Non-pigmented ciliary epithelial cell (primary cell): ENCODE measurements at places on chromosomes 2 and 18.

DNA sequence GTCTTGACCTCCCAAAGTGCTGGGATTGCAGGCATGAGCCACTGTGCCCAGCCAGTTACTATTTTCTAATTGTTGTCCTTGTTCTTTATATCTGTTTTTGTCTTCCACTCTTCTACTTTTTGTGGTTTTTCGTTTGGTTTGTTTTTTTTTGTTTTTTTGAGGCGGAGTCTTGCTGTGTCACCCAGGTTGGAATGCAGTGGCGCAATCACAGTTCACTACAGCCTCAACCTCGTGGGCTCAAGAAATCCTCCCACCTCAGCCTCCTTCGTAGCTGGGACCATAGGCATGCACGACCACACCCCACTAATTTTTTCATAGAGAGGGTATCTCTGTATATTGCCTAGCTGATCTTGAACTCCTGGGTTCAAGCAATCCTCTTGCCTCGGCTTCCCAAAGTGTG is 100.7 kb downstream of the EHBP1 start:
- no peak for DNase-seq

DNA sequence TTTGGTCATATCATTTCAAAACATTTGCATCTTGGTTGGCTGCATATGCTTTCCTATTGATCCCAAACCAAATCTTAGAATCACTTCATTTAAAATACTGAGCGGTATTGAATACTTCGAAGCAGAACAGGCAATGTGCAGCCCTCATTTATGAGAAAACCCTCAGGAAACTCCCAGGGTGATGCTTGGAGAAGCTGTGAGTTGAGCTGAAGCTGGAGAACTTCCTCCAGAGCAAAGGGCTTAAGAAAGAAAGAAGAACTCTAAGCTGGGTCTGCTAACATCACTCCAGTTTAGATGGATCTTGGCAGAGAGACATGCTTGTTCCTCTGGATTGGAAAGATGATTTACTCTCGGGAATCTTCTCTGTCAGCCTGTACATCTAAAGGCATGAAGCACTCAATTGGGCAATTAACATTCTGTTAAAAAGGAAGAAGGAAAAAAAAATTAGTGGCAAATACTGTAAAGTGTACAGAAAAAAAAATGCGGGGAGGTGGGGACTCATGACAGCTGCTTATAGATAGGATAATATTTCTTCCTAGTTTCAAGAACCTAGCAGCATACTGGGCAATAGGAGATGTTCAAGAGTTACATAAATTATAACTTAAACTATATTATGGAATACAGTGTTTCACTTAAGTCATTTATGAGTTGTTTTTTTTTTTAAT is 49.5 kb downstream of the ATIC start:
- no peak for DNase-seq

GRCh38 chr2:15275346-15275745 is 285.8 kb downstream of the NBAS start:
- no peak for DNase-seq

DNA sequence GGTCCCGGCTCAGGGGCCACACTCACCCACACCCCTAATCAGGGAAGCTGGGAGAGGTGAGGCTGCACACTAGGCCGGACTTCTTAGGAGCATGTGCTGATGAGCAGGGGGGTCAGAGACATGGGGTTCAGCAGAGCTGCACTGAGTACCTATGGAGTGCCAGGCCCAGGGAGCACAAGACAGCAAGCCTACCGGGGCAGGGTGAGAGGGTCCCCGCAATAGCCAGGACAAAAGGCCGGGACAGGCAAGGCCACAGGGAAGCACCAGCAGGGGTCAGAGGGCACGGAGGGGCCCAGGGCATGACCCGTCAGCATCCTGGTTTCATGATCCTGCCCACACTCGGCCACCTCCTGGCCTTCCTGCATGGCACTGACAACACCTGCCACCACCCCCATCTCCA is 73.5 kb downstream of the TNS1 start:
- no peak for DNase-seq

GRCh38 chr18:62126737-62127136 is 60.1 kb downstream of the PIGN start:
- DNase-seq, result no peak

DNA sequence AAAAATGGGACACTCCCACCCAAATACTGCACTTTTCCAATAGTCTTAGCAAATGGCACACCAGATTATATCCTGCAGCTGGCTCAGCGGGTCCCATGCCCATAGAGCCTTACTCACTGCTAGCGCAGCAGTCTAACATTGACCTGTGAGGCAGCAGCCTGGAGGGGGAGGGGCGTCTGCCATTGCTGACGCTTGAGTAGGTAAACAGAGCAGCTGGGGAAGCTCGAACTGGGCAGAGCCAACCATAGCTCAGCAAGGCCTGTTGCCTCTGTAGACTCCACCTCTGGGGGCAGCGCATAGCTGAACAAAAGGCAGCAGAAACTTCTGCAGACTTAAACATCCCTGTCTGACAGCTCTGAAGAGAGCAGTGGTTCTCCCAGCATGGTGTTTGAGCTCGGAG is 110.4 kb downstream of the CTIF start:
- no peak for DNase-seq

DNA sequence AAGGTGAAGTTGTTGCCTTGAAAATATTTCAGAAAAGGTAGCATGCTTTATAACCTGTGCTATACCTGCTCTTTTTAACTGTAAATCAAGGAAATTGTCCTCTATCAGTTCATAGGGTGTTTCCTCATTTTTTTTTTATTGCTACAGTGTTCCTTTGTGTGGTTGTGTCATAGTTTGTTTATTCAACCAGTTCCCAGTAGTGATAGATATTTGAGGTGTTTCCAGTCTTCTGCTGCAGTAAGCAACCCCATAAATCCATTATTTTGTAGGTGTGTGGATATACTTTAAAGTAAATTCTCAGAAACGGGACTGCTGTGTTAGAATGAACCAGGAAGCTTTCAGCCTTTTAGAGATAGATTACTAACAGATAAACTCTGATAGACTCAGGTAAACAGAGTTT is 39.6 kb downstream of the SEMA4F start:
- no peak for DNase-seq

DNA sequence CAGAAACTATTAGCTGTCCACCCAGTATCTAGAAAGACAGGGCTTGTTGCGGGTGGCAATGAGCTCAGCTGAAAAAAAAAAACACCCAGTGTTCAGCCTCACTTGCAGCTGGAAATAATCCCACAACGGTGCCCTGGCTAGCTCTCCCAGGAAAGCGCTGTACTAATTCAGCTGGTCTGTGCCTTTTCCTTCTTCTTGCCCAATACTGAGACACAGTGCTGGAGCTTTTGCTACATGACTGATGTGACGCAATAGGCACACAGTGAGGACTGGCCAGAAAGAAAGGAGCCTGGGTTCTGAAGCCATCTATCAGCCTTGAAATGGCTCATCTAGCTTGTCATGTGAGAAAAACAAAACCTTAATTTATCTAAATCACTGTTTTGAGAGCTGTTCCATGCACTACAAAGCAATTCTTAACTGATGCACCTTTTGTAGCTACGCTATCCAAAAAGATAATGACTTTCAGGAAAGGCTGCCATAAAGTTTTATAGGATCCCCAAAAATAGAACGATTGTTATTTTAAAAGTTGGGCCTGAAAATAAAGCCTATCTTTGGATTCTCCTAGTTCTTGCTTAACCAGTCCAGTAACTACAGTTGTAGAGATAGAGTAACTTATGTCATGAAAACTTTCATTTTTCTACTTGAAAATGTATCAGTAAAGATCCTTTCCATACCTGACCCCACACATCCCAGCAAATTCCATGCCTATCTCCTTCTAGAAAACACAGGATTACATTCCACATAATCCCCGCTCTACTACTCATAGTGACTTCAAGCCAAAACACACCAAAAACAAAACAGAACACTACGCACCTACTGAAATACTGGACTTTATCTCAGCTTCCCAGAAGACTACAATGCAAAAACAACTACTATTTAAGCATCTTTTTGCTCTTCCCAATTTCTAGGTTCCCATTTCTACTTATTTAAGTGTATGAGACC is 15.9 kb downstream of the KIDINS220 start:
- DNase-seq, result no peak

- DNase-seq, result no peak
Observed at GRCh38 chr2:173770947-173771678, 194.1 kb downstream of the SP3 start.

GRCh38 chr18:34779112-34779511 is 69.0 kb downstream of the DTNA start:
- DNase-seq, result no peak

DNA sequence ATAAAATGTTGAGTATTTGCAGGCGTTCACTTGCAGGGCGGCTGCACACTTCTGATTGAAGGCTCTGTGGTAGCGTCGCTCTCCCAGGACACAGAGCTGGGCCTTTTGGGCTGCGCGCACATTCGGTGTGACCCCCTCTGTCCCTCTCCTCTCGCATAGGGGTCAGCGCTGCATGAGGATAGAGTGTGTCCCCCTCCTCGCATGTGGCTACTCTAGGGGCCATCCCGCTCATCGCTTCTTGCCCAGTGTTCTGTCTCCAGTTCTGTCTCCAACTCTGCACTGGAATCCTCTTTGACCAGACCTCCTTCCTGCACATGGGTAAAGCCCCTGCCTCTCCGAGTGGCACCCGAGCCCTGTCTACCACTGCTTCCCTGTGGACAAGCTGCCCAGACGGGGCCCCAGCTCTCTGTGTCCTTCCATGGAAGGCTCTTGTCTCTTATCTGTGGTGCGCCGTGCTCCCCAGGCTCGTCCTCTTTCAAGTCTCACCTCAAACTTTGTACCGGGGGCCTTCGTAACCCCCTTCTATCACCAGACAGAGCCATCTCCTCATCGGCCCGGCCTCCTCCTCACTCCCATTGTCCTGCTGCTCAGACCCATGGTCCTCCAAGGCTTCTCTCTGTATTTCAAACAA is 278.0 kb upstream of the HDAC4 start:
- no peak for DNase-seq

GRCh38 chr2:44083054-44083453 is 85.6 kb upstream of the PPM1B start:
- no peak for DNase-seq

- DNase-seq, result no peak
Observed at GRCh38 chr18:28163201-28163775, 13.6 kb downstream of the CDH2 start.

DNA sequence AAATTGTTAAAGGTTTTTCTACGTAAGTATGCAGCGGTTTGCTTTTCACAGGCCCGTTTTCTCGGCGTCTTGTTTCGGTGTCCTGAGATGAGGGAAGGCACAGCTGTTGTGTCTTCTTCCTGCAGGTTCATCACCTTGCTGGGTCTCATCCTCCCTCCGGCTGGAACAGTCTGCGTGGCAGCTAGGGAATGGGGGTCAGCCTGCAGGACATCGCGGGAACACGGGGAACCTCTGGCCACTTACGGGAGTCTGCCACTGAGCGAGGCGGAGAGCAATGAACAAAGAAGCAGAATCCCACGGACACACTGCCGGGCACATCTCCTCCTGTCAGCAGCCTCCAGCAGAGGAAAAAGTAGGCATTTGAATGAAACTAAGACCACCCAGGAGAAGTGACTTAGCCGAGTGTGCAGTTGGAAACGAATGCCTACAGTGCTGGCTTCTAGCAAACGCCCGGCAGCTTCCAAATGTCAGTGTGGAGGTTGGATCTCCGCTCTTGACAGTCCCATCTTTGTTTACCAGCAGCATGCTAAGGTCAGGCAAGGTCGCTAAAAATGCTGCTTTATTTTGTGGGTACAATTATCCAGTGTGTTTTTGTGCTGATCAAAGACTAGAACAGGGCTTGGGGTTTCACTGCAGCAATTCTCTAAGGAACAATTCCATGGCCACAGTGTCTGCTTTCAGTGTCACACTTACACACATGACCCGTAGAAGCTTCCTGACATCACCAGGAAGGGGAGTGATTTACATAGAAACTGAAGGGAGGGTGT is 109.8 kb upstream of the SEC11C start:
- DNase-seq, result no peak

DNA sequence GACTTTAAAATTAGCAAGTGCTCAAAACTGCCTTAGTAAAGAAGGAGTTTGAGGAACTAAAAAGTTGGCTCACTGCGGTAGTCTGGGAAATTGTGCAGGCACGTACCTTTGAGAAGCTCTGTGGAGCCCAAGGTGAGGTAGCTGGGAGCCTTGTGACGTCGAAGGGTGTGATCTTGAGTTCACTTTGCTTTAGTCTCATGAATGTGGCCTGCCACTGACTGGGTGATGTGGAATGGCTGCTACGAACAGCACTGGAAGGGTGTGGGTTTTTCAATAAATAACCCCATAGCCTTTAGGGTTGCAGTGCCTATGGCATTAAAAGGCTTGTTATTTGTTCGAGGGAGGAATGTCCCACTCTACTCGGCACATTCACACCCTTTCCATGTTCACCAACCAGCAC is 312.3 kb downstream of the PRKCE start:
- DNase-seq, result no peak

DNA sequence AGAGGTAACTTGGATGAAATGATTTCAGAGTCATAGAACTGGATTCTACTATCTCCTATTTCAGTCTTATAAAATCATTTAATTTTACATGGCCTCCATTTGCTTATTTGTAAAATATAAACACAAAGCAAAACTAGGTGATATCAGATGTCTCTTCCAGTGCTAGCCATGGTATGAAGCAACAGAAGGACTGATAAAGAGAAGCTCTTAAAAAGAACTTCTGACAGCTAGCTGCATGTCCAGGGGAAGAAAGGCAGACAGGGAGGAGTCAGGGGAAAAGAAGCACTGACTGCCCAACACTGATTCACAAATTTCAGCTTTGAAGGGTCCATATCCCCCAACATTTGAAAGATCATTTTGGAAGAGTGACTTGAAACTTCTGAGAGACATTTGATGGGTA is 6.4 kb downstream of the SLC8A1 start:
- no peak for DNase-seq

DNA sequence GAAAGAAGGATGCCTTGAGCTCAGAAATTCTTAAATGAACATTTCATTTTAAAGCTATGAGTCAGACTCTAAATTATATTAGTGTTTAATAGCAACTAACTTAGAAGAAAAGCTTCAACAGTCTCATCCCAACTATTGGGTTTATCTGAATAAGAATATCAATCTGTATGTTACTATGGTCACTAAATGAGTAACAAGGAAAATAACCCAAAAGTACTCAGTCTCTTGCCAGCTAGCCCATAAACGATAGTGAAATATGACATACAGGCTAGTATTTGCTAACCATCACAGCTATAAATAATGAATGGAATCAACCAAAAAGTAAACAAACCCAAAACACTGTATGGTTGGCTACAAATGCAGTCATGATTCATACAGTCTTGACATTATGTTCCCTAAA is 174.9 kb downstream of the RAB3GAP1 start:
- no peak for DNase-seq

DNA sequence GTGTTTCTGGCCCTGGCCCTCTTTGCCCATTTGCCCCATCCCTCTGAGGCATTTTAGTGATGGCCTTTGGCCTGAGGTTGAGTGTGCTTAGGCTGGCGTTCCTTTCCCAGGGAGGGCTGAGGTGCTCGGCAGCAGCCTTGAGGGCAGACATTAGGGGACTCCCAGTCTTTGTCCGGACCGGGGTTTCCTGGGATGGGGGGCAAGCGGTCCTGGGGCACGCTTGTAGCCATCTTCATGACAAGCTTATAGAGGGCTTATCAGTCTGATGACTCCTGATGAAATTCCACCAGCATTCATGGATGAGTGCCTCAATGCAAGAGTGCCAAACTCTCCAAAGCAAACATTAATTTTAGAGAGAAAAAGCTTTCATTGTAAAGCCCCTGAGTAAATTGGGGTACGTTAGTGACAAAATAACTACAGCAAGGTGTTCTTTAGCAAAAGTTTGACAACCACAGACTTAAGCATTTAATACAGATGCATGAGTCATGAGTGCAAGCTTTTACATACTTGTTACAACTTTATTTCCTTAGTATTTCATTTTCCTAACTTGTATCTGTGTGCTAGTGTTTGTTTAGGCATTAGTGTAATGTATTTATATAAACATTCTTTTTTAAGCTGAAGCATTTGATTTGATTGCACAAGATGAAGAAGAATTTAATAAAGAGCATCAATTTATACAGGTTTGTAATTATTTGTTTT is 45.6 kb downstream of the CEP192 start:
- DNase-seq, result no peak
